ENCODE measurements at places on chromosomes 5 and 9.

- no peak for DNase-seq
Measured at GRCh38 chr5:153881687-153882086, 157.0 kb downstream of the FAM114A2 start.

DNA sequence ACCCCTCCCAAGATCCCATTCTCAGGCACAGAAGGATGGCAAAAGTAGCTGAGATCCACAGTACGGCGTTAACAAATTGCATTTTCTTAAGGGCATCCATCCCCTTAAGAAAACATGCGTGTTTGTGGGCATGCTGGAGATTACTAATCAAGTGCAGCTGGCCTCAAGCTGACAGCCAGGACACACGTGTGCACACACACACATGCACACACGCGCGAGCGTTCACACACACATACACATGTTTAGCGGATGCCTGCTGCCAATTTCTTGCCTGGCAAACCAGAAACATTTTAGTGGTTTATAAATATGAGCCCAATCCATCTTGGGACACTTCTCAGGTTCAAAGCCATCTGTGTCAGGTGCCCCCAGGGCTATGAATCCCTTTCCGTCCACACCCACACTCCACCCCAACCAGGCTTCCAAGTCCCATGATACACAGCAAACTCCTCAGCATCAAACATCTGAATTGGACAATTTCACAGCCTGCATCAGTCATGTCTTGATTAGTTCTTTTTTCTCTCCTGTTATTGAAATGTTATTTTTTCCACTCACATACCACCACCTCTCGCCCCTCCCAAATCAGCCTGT lies 23.5 kb upstream of the SMIM23 start:
- no peak for DNase-seq

- no peak for DNase-seq
Measured at GRCh38 chr5:57199866-57200265, 26.0 kb downstream of the GPBP1 start.

DNA sequence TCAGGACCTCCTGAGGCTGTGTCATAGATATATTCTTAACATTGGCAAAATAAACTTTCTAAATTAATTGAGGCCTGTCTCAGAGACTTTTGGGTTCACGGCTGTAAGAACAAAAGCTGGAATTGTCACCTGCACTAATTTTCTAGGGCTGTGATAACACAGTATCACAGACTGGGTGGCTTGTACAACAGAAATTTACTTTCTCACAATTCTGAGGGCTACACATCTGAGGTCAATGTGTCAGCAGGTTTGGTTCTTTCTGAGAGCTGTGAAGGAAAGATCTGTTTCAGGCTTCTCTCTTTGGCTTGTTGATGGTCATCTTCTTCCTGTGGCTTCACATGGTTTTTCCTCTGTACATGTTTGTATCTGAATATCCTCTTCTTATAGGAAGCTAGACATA lies 29.2 kb upstream of the NFIL3 start:
- no peak for DNase-seq

DNA sequence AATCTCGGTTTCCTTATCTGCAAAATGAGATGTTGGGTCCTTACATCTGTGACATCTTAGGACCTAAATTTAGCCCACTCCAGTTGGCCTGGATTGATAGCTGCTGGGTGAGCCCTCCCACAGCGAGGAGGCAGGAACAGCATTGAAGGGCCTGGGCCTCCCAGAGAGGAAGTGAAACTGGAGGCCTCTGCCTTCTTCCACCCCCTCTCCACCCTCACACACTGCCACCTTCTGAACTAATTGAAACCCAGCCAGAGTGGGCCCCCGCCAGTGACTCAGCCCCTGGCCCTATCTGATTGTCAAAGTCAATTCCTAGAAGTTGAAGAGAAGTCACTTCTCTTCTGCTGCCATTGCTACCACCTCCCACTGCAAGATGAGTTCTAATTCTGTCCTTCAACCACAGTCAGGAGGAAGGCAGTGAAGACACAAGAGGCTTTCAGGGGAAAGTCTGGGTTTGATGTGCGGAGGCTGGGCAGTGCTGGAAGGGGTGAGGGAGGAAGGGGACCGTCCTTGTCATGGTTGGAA lies 55.2 kb upstream of the NEK6 start:
- peak; percentile 80 for DNase-seq

GRCh38 chr9:132762896-132763295 lies 92.6 kb downstream of the GTF3C4 start:
- DNase-seq, result no peak

DNA sequence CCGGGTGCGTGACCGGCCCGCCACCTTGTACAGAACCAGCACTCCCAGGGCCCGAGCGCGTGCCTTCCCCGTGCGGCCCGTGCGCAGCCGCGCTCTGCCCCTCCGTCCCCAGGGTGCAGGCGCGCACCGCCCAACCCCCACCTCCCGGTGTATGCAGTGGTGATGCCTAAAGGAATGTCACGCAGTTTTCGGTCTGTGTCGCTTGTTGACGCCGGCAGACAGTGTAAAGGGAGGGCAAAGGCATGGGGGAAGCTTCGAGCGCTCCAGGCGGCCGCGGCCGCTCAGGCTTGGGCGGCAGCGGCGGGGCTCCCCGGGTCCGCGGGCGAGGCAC lies 1.3 kb downstream of the LRRC26 start:
- DNase-seq, result no peak

GRCh38 chr5:10719965-10720364 lies 41.1 kb downstream of the DAP start:
- DNase-seq, result no peak

GRCh38 chr5:175895686-175896102 lies 24.3 kb downstream of the CPLX2 start:
- DNase-seq, result peak; percentile 9

DNA sequence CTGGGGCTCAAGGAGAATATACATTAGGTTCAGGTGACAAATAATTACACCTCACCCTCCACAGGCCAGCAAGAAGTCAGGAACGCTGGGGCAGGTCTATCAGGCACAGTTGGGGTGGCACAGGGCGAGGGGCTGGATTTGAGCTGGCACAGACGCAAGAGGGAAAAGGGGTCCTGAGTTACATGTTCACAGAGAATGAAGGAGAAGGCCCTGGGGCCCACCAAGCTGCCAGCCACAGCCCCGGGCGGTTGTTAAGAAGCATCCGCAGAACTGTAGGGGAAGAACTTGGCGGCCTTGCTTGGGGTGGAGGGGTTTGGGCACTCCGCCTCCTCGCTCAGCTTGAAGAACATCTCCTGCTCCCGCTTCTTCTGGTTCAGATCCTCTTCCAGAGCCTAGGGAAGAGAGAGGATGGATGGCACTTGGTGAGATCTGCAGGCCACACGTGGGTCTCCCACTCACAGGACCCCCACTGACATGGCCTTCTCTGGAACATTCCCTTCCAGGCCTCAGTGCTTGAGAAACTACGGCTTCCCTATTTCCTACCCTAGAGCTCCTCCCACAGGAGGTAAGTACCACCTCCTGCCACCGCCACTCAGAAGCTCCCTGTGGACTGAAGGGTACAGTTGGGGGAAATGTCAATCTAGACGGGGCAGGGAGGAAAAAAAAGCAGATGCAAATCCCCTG lies 38.3 kb upstream of the FBXW11 start:
- DNase-seq, result no peak

DNA sequence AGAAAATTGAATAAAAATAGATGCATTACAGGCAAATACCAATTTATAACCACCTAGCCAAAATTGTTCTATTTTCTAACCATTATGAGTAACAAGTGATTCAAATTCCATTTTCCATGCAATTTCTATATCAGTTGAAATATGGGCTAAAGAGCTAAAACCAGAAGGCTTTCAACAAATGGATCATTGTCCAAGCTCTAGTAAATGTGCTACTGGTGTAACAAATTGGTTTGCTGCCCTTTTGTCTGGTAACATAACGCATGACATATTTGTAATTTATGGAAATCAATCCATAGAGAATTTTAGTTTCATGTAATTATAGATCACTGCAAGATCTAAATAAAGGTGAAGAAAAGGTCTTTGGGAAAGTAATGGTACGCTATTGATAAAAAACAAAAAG lies 708.0 kb upstream of the GRAMD2B start:
- no peak for DNase-seq

GRCh38 chr5:150638488-150639376 lies 1.7 kb upstream of the SYNPO start:
- no peak for DNase-seq

DNA sequence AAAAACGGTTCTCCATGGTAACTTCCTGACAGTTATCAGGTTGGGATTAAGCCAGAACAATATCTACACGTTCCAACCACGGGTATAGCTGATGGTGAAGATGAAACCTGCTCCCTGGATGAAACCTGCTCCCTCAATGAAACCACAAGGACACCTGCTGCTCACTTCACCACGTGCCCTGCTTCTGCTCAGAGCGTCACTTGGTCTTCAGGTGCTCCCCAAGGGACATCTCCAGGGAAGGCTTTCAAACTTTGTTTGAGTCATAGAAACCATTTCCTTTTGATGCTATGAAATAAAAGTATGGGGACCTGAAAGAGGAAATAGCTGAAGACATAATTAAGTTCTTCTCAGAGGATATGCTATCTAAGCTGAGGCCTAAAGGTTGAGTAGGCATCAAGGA lies 242.4 kb downstream of the MED10 start:
- DNase-seq, result no peak

GRCh38 chr9:38269775-38270174 lies 122.7 kb upstream of the ALDH1B1 start:
- no peak for DNase-seq

GRCh38 chr5:73998489-73998888 lies 372.5 kb downstream of the ARHGEF28 start:
- DNase-seq, result no peak

GRCh38 chr9:133155156-133155555 lies 8.6 kb downstream of the GBGT1 start:
- no peak for DNase-seq

DNA sequence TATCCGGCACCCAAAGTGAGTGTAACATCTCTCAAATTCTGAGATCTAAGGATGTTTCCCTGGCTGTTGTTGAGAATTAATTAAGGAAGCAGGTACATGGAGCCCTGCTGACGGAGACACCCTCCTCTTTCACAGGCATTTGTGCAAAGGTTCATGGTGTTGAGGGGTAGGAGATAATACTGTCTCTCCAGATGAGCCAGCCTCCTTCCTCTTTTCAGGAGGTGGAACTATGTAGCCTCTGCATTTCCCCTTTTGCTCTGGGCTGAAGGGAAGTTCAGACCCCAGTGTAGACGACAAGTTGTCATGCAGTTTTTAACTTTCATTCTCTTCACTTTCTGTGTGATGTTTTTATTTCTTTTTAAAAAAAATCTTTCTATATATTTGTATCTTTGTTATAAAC lies 107.5 kb downstream of the GALNT10 start:
- no peak for DNase-seq

DNA sequence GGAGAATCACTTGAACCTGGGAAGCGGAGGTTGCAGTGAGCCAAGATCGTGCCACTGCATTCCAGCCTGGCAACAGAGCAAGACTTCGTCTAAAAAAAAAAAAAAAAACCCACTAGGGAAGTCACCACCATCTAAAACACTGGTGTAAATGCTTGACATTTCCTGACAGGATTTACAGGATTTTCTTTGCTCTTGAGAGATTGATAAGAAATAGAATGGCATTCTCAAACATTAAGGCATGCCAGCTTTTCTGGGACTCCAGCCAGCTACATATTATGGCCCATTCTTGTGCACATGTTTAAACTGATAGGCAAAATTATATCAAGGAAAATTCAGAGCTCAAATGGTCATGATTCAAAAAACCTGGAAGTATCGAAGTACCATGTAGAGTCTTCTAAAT lies 28.7 kb downstream of the GTF3C4 start:
- no peak for DNase-seq

- no peak for DNase-seq
Measured at GRCh38 chr9:120737416-120738165, 23.3 kb upstream of the MEGF9 start.

- no peak for DNase-seq
Measured at GRCh38 chr9:130208600-130209347, 36.6 kb downstream of the NCS1 start.

DNA sequence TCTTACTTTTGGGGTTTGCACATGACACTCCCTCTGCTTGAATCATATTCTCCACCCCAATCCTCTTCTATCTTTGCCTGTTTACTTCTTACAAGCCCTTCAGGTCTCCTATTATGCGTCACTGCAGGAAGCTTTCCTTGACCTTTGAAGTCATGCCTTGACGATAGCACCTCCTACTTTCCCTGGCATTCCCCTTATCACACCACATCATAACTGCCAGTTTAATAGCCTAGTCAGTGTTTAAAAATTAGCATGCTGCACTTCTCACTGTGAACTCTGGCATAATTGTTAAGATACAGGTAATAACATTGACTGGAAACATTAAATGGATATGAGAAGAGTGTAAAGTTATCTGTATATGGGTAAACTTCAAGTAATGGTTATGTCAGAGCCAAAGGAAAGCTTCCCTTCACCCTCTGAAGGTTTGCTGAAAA lies 37.1 kb upstream of the CEP120 start:
- no peak for DNase-seq

GRCh38 chr9:113611461-113612215 lies 148.1 kb downstream of the RGS3 start:
- DNase-seq, result no peak

DNA sequence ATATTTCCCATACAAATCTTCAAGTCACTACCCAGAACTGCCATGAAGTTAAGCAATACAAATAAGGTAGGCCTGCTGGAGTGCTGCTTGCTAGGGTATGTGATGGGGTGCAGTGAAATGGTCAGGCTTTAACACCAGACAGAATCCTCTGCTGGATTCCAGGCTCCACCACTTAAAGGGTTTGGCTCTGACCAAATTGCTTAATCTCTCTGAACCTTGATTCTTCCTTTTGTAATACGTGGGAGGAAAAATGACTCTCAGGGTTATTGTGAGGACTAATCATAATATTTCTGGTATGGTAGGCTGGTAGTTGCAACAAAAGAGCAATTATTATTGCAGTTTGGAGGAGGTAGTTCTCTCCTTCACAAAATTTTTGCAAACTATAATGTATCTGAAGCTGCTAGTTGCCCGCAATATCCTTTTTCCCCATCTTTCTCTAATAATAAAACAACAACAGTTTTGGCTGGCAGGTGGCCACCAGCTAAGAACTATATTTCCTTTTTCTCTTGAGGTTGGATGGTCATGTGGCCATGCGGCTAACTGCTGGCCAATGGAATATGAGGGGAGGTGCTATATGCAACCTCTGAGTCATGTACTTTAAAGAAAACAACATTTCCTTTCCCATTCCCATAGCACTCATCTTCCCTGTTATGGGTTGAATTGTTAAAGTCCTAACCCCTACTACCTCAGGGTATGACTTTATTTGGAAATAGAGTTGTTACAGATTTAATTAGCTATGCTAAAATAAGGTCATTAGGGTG lies 44.1 kb downstream of the CCL28 start:
- no peak for DNase-seq

DNA sequence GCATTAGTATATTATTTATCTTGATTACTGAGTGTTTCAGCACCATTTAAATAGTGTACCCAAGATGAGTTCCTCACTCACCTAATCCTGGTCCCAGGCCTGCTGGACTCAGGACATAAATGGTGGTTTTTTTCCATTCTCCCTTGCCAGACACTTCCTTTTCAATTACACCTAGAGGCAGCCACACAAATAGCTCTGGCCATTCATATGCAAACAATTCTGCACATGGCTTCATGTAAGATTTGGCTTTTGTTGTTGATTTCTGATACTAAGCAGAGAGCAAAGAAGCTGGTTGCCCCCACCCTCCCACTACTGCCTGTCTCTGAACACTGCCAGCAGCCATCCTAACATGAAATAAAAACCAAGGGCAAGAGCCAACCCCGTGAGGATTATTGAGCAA lies 180.4 kb downstream of the SEMA5A start:
- DNase-seq, result no peak
